Fibroblast of skin of left biceps (primary cell): ENCODE measurements at places on chromosomes 5 and 9.
A peak's percentile ranks its signal among the peaks of the same experiment; 100 is the strongest.

DNA sequence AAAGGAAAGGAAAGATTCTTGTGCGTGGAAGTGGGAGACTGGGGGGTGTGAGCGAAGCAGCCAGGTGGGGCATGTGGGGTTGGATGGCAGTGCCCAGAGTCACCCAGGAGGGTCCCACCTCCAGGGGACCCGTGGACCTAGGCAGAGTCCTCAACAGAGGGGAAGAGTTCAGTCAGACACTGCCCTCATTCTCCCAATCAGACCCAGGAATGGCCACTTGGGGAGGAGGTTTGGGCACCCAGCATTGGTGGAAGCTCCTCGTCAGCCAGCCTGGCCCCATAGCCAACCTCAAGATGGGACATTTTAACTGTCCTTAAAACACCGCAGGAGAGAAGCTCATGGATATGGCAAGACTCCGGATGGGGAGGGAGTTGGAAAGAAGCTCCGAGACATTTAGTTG lies 21.9 kb upstream of the LAMC3 start:
- DNase-seq, result no peak

DNA sequence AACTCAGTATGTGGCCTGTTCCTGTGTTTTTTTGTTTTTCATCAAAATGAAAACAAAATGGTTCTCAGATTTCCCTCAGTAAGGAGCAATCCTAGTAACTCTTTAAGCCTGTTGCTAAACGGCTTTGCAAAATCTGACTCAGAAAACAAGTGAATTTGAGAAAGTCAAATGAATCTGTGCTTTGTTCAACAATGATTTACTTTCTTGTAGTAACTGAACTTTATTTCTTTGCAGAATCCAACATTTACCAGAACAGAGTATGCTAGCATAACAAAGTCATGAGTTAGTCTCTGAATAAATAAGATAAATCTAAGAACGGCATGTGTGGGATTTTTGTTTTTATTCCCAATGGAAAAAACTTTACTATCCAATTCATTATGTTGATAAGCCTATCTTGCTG lies 93.8 kb downstream of the OXCT1 start:
- no peak for DNase-seq

DNA sequence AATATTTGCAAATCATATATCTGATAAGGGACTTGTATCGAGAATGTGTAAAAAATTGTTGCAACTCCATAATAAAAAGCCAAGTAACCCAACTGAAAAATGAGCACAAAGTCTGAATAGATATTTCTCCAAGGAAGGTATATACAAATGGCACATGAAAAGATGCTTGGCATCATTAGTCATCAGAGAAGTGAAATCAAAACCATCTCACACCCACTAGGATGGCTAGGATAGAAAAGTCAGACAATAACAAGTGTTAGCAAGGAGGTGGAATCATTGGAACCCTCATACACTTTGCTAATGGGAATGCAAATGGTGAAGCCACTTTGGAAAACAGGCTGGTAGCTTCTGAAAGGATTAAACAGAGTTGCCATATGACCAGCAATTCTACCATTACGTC lies 182.7 kb downstream of the ERCC6L2 start:
- DNase-seq, result no peak

- DNase-seq, result no peak
Observed at GRCh38 chr5:111478266-111478665, 34.1 kb downstream of the STARD4 start.

DNA sequence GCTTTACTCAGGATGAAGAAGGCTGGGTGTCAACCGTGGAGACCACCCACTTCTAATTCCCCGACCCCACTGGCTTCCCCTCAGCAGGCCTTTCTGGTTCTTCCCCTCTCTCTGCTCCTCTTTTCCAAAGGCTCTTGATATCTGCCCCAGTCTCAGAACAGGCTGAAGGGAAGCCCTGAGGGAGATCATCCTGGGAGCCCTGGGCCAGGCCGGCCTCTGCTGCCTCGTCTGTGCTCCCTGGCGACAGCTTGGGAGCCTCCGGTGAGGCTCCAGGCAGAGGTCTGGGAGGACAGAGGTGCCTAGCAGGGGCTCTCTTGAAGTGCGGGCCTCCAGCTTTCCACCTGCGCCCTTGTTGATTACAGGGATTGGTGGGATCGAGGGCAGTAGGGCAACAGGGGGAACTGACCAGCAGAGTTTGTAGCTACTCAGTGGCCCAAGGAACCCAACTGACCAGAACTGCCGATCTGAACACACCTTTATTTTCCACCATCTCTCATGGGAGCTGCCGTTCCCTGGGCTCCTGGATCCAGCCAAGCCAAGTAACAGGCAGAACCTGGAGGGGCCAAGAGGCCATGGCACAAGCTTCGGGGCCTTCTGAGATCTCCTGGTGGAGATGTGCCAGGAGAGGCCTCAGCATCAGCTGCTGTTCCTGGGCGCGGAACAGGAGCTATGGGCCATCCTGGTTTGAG lies 198.5 kb downstream of the CACNA1B start:
- DNase-seq, result no peak

- no peak for DNase-seq
Observed at GRCh38 chr5:119083679-119084078, 12.8 kb downstream of the DMXL1 start.

- peak; percentile 28 for DNase-seq
Observed at GRCh38 chr5:110625376-110625999, 101.0 kb downstream of the TMEM232 start.

GRCh38 chr9:16524078-16524477 lies 346.4 kb downstream of the BNC2 start:
- DNase-seq, result no peak

GRCh38 chr5:156379206-156379605 lies 52.2 kb downstream of the SGCD start:
- no peak for DNase-seq

GRCh38 chr9:35909274-35909673 lies at the start of gene SPAAR:
TSS of gene SPAAR (plus strand) at chr9:35909490. CDS start at chr9:35910464, 974 bp downstream.
- DNase-seq, result no peak

GRCh38 chr9:70160686-70161600 lies 97.8 kb upstream of the SMC5 start:
- DNase-seq, result no peak

DNA sequence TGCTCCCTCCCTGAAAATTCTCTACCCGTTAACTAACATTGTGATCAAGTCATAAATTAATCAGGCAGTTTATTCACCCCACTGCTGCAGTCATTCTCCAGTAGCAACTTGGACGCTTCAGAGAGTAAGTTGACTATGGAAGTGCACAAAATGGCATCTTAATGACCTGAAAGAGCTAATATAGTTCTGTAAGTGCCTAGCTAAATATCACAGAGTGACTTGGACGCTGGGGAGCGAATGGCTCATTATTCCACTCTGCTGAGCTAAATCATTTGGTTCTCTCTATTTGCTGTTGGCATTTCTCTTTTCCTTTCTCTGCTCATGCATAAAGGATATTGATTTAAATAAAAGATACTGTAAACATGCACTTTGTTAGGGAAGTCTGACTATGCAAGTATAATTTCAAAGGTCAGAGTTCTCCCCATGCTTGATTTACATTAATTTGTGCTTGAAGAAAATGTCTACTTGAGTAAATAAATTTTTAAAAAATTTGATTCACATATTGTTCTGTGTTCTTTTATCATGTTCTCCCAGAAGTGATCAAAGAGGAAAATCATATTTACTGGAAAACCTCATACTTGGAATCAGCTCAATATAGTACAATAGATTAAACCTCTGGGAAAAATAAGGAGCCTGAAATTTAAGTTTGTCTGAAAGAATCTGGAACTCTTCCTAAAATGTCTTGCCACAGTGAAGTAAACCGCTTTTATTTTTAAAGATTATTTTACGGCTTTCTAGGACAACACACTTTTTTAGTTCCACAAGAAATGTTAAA lies 169.5 kb upstream of the HAPLN1 start:
- DNase-seq, result no peak

GRCh38 chr5:91095313-91095712 lies 287.8 kb downstream of the ARRDC3 start:
- DNase-seq, result no peak

DNA sequence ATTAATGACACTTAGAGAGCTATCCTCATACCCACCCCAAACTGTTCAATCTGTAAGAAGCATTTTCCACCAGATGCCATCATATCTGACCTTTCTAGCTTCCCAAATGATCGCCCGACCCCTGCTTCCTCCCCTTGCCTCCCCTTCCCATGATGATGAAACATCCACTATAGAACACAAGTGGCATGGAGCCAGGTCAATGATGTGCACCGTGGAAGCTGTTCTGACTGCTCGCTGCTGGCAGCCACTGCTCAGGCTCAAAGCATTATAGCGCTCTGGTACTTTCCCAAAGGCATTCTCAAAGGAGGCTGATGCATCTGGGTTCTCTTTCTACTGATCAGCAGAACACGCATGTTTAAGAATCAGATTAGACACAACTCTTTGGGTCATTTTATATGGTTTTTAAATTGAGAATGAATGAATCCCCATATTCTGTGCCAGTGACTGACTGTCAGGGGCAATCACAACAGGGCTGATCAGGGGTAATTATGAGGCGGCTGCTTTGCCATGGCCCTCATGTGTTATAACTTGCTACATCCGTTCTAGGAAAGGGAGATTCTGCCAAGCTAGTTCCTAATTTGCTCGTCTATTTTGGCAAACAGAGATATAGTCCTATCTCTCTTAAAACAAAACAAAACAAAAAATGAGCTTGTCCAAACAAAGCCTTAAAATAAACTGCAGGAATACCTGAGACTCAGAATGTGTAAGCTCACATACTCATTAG lies 343.7 kb downstream of the ENC1 start:
- DNase-seq, result no peak

GRCh38 chr5:59483971-59484472 lies 409.5 kb downstream of the PDE4D start:
- peak; percentile 39 for DNase-seq

- no peak for DNase-seq
Observed at GRCh38 chr9:14511452-14511851, 181.8 kb downstream of the ZDHHC21 start.

GRCh38 chr9:112233769-112234168 lies 58.7 kb upstream of the SUSD1 start:
- peak; percentile 50 for DNase-seq

GRCh38 chr5:136615251-136616119 lies 250.1 kb upstream of the TRPC7 start:
- DNase-seq, result no peak

- no peak for DNase-seq
Observed at GRCh38 chr5:134540747-134541733, 15.6 kb downstream of the JADE2 start.

GRCh38 chr9:123267481-123268198 lies 746 bp downstream of the STRBP start:
- no peak for DNase-seq

DNA sequence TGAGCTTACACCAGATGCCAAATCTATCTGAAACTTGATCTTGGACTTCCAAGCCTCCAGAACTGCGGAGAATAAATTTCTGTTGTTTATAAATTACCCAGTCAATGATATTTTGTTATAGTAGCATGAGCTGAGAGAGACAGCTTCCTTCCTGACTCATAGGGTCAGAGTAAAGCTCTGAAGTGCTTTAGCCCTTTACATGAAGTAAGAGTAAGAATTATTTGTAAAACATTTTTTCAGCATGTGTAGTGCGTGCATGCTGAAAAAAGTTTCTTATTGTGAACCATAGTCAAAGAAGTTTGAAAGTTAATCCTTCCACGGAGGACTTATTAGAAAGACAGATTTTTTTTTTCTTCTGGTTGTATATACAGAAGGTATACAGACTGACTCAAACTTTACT lies 172.4 kb downstream of the DMRT2 start:
- no peak for DNase-seq

- DNase-seq, result no peak
Observed at GRCh38 chr5:102561894-102562760, 63.3 kb upstream of the SLCO6A1 start.

DNA sequence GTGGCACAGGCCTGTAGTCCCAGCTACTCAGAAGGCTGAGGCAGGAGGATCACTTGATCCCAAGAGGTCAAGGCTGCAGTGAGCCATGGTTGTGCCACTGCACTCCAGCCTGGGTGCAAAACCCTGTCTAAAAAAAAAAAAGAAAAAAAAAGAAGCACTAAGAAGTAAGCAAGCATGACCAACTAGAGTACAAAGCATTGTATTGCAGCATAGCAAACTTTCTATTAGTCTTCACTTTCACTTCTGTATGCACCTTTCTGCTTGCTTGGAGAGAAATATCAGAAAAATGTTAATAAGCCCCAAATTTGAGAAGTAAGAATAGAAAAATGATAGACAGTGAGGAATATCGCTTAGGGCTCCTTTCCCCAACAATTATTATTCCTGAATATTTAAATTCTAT lies 497.7 kb upstream of the WWC1 start:
- DNase-seq, result no peak

DNA sequence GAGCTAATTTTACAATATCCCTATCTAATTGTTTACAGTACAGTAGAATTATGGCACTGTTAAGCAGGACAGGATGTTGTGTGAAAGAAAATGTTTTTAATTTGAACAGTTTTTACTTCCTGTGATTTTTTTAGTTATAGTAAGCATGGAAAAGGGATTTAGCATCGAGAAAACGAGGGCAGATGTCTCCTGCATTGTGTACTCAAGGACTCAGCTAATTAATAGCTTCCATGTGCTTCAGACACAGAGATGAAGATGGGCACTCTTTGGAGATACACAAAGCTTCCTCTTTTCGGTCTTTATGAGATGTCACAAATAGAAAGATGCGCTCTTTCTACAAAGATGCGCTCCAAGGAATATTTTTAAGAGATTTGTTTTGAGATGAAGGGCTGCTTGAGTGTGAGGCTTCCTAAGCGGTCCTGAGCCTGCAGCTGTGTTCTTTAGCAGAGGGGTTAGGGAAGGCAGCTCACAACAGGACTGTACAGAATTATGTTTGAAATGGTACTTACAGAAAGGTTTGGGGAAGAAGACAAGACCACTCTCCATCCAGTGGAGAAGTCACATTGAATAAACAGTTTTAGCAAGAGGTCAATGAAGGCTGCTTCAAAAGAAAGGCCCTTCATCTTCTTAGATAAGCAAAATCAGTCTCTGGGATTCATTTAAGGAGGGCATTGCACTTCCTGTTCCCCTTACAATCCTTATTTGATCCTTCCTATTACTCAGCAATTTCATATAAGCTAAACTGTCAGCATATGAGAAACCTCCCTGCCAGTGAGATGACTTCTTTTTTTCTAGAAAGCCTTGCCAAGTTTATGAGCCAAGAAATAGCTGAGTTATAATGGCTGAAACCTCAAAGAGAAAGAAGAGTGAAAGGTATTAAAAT lies 311.5 kb downstream of the EFNA5 start:
- DNase-seq, result peak; percentile 59

- no peak for DNase-seq
Observed at GRCh38 chr9:111825468-111826145, 30.9 kb upstream of the SHOC1 start.
